ENCODE measurements at places on chromosomes 11 and 22. TPM values are rescaled to one million over a fixed set of nuclear protein-coding genes. Genes with fewer than 3 reads are reported as not detected.

- no peak for DNase-seq
These were observed 10.9 kb upstream of the AGBL2 start for GRCh38 chr11:47726118-47726442.

GRCh38 chr22:20884454-20884853, 25.6 kb downstream of the SNAP29 start:
- DNase-seq: no peak

Gene APOA1
- not detected for polyA plus RNA-seq

Gene CELSR1
- polyA plus RNA-seq: 0.30 TPM

Gene RASGRP2
- 145 TPM for polyA plus RNA-seq

Gene PLAAT2
- polyA plus RNA-seq: not detected

Data from CD8-positive, alpha-beta memory T cell (primary cell).